ENCODE measurements at places on chromosomes 5 and 9.
A peak's percentile ranks its signal among the peaks of the same experiment; 100 is the strongest.

- ATAC-seq: no peak
Measured at GRCh38 chr5:62969409-62970120, 390.9 kb downstream of the LRRC70 start.

- ATAC-seq: no peak
Measured at GRCh38 chr5:11890777-11891176, 13.5 kb downstream of the CTNND2 start.

DNA sequence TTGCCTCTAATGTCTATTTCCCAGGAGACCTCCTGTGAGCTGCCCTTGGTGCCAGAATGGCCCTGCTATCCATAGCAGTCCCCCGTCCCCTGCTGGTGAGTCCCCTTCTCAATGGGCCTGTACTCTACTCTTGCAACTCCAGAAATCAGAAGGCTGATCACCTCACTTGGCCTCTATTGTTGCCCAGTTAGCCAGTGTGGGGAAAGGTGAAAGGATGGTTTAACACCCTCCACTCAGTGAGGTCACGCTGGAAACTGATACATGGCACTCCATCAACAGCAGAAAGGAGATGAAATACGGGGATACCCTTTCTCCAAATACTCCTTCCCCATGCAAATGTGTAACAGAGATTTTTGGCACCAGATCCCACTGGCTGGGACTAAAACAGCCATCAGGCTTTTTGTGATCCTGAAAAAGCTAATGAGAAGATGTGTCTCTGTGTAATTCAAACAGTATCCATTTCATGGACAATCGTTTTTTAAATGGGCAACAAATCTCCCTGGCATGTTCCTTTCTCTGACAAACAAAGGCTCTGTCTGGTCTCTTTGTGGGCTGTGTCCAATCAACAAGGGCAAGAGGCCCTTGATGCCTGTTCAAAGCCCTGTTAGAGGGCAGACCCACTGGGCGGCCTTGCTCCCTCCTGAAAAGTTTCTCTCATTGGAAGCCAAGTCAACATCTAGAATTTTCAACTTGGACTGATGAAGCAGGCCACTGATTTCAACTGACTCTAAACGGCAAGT, 343.7 kb downstream of the SPOCK1 start:
- no peak for ATAC-seq

- ATAC-seq: no peak
Measured at GRCh38 chr5:176670449-176670848, 23.2 kb downstream of the TSPAN17 start.

DNA sequence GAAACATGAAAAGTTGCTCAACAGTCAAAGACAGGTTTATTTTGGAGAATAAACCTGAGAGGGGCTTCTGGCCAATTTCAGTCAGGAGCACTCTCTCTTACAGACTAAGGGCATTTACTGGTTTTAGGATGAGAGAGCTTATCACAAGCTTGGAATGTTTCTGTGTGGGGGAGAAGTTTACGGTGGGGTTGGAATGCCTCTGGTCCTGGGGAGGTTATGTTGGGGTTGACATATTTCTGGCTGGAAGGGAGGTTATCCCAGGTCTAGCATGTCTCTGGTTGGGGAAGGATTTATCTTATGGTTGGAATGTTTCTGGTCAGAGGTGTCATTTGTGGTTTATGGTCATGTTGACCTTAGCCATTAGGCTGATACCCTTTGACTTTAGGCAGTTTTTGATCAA, 1867.3 kb downstream of the EFNA5 start:
- ATAC-seq: no peak

DNA sequence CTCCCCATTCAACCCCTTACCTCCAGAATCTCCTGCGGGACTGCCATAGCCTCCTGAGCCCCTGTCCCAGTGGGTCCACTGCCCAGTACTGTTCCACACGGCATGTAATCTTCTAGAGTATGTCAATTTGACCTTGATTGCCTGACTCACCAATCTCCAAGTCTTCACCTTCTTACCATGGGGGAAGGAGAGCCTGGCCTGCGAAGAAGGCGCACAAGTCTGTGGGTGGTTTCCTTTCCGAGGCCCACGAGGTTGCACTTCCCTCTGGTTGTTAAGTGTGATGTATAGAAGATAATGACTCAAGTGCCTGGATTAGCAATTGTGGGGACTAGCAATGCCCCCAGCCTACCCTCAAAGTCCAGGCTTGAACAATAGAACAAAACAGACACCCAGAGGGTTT, 8.1 kb upstream of the TENT4A start:
- peak; percentile 69 for ATAC-seq

DNA sequence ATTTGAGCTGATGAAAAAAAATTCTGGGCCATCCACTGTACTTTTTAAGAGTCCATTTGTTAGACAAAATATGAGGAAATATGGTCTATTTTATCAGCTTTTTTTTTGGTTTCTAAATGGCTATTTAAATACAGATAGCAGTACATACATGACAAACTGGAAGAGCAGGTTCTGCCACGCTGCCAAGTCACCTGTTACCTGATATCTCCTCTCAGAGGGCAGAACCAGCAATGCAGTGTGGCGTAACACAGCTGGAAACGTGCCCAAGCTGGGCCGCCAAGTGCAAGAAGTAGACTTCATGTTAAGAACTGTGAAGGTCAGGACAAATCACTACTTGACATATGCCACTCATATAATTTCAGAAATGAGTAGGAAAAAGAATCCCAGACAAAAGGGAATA, 8.1 kb downstream of the MCIDAS start:
- no peak for ATAC-seq

GRCh38 chr5:142486581-142486980, 161.8 kb upstream of the SPRY4 start:
- no peak for ATAC-seq

DNA sequence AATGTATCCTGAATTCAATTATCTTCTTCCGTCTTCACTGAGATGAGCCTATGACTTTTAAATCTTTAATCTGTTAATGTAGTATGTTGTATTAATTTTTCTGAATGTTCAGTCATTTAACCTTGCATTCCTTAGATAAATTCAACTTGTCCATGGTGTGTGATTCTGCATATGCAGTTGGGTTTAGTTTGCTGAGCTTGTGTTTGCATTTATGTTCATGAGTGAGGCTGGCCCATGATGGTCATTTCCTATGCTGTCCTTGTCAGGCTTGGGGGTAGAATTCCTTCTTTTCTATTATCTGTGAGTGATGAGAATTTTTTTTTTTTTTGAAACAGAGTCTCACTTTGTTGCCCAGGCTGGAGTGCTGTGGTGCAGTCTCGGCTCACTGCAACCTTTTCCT, 131.8 kb upstream of the COL5A1 start:
- no peak for ATAC-seq

DNA sequence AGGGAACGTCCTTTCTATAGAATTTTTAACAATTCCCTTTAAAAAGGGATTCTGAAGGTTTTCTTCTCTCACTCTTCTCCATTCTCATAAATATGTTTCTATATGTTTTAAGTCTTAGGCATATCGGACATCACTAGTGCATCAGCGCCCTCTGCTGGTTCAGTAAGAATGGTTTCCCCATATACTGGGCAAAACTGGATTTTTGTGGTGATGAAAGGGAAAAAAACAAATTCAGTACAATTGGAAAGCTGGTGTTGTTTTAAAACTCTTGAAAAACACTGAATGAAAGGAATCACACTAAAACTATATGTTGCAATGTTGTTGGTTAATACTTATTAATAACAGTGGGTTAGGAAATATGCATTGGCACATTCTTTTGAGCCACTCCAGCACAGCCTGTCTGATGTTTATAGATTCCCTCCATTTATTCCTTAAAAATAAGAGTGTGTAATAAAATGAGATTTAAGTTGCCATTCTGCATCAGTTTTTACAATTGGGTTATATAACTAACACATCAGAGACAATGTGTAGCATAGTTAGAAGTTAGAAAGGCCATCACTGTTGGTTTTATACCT, 15.8 kb downstream of the CWC27 start:
- ATAC-seq: peak; percentile 72

GRCh38 chr5:22663134-22663533, 190.0 kb downstream of the CDH12 start:
- no peak for ATAC-seq

GRCh38 chr5:96093340-96093739, 131.7 kb upstream of the ELL2 start:
- ATAC-seq: no peak

DNA sequence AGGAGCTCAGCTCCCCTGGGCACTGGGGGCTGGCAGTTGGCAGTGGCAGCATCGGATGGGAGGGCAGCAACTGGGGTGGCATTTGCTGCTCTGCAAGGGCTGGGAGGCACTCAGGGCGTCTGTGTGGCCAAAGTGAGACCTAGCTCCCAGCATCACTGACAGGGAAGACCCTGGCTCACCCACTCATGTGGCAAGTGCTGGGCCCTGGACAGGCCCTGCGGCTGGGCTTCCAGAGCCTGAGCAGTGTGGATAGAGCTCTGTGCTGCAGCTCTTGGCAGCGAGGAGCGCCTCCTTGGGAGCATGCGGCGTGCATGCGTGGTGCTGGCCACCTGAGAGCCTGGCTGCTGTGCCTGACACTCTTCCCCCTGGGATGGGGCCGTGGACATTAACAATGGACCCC, 10.2 kb downstream of the CEP72 start:
- no peak for ATAC-seq

DNA sequence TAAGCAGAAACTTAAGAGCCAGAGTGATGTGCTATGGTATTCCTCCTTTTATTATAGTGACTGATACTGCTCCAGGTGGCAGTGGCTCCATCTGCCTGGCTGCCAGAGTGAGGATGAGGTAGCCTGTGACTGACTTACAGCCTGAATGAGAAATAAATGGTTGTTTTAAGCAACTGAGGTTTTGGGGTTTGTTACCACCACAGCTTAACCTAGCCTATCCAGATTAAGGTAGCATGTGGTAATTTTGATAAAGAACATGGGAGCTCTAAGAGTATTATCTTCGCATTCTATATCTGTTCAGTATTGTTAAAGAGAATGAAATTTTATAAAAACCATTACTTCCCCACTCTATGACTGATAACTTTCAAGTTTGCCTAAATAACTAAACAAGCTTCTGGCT, 39.0 kb downstream of the GOLPH3 start:
- ATAC-seq: no peak

DNA sequence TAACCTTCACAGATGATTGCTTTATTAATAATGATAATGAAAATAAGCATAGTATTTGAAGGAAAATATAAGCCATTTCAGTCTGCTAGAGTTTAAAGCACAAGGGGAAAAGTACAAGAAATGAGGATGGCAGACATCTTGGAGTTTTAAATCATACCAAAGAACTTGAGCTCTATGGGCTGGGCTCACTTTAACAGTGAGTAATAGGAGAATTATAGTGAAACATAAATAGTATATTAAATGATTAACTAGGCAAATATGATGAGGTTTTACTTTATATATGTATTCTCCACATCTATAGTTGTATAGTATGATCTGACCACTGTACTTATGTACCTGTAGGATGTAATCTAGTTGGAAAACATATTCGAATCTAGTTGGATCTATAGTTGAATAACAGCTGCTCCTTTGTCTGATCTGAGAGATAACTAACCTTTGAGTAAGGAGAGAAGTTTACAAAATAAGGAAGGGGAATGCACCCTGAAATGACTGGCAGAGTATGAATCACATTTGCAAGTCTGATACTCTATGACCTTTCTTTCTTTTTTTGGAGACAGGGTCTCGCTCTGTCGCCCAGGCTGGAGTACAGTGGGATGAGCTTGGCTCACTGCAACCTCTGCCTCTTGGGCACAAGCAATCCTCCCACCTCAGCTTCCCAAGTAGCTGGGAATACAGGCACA, 17.6 kb downstream of the MEGF9 start:
- ATAC-seq: peak; percentile 57

- no peak for ATAC-seq
Measured at GRCh38 chr5:114408847-114409246, 47.0 kb downstream of the KCNN2 start.

DNA sequence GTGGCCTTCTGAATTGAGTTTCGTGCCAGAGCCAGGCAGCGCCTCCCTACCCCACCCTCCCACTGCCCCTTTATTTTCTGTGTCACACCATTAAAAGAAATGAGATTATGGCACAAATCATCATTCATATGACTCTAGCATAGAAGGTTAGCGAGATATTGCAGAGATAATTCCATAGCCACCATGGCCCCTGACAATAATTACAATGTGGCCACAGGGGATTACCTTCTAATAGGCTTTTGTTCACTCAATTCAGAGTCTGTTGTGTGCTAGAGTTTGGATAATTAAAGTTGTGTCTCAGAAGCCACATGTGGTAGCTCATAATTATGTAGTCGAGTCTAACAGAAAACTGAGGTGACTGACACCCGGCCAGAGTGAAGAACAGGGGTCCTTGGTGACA, 428.1 kb downstream of the ARHGEF28 start:
- no peak for ATAC-seq

GRCh38 chr9:70145981-70146380, 102.3 kb downstream of the MAMDC2 start:
- no peak for ATAC-seq

- ATAC-seq: no peak
Measured at GRCh38 chr5:89268460-89268859, 385.5 kb upstream of the MEF2C start.

All from activated T-helper 17 cell treated with anti-CD3 and anti-CD28 coated beads, Interleukin-2, amount 50 U/mL, for 72 hours (primary cell).